Activated CD8-positive, alpha-beta memory T cell treated with anti-CD3 and anti-CD28 coated beads for 1 hour (primary cell): ENCODE measurements at places on chromosomes 16 and 17.

GRCh38 chr16:58513874-58514273 is 1.4 kb upstream of the SETD6 start:
- DNase-seq, result no peak

DNA sequence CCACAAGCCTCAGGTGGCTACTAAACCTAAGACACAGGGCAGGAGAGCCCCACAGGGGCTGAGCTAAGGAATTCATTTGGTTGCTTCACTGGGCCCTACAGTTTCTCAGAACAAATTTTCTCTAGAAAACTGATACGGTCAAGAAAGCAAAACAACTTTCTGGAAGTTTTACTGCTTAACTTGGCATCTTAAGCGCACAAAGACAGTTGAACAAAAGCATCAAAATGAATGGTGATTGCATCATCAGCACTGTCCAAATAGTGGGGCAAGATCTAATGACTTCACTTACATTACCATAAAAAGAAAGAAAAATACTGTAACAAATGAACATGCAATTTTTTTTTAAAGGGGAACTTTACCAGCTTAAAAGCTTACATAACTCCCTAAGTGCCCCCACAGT is 47.6 kb downstream of the XPO6 start:
- DNase-seq, result no peak

- DNase-seq, result no peak
These were observed 356.4 kb upstream of the TOM1L1 start for GRCh38 chr17:54544249-54544648.

DNA sequence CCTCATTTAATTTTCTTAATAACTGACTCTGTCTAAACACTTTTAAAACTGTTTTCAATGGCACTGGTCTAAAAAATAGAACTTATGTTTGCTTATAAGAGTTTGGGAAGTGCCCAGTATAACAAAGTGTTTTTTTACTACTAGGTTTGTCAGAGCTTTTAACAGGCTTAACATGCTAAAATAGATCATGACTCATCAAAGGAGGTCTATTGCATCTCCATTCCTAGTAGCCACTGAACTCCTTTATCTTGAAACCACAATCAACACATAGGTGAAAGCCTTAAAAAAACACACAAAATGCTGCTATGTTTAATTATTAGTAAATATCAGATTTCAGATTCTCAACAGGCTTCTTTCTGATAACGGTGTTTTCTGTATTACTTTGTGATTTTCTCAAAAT is 196.4 kb upstream of the KIF2B start:
- DNase-seq, result no peak

DNA sequence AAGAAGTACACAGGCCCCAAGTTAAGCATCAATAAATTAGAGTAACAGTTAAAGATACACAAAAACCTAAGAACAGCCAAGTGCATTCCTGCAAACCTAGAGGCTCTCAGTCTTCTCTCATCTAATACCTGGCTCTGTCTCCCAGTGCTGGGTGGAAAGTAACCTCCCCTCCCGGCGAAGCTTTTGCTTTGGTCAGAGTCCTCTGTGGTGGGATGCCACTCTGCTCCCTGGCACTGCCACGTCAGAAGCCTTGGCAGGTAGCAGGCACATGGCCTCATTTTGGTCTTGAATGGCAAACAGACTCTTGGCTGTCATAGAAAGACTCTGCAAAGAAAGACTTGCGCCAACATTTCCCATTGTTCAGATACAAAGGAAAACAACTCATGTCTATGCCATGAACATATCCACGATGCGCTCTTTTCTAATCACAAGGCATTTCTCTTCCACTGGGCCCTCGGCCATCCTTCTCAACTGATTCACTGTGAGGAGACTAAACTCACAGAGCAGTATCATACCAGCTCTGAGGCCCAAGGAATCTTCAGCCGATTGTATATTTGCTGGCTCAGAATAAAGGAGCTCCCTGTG is 21.2 kb downstream of the MTHFSD start:
- DNase-seq, result no peak

DNA sequence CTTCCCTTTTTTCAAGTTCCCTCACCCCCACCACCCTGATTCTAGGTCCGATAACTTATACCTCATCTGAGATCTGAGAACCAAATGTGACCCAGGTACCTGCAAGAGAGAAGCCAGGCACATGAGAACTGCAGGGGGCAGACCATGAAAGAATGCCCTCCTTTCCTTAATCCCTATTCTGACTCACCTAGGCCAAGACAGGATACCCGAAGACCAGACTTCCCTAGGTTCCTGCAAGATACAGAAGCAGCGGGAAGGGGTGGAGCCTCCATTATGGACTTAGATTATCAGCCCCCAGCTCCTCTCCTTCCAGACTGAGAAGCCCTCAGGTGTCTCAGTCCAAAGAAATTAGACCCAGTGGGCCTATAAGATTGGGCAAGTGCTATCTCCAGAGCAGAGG is 2.1 kb downstream of the KCNAB3 start:
- no peak for DNase-seq

- no peak for DNase-seq
These were observed 103.3 kb upstream of the ZFHX3 start for GRCh38 chr16:73151225-73151624.

- no peak for DNase-seq
These were observed 423 bp upstream of the ASGR2 start for GRCh38 chr17:7114875-7115614.

- no peak for DNase-seq
These were observed 685 bp upstream of the MPG start for GRCh38 chr16:77273-77806.

DNA sequence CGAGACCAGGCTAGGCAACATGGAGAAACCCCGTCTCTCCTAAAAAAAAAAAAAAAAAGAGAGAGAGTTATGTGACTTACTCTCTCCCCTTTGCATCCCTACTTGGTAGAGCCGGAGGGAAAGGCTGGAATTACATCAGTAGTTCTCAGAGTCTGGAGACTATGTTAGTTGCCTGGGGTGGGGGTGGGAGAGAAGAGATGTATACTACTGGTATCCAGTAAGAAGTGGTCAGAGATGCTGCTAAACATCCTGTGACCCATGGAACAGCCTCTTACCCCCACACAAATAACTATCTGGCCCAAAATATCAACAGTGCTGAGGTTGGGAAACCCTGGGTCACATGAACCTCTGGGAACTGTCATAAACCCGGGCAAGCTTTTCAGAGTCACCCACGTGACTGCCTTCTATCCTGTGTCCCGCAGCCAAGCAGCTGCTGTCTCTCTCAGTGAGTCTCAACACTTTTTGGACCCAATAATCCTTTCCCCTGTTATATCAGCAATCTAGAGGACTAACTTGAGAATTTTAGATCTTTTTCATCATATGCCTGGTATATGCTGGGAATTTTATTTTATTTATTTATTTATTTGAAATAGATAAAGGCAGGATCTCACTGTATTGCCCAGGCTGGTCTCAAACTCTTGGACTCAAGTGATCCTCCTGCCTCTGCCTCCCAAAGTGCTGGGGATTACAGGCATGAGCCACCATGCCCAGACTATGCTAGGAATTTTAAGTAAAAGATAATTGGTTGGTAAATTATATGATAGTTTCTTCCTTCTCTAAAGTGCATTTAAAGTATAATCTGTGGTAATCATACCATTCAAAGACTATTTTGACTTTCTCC is 8.7 kb downstream of the EIF1 start:
- DNase-seq, result no peak

DNA sequence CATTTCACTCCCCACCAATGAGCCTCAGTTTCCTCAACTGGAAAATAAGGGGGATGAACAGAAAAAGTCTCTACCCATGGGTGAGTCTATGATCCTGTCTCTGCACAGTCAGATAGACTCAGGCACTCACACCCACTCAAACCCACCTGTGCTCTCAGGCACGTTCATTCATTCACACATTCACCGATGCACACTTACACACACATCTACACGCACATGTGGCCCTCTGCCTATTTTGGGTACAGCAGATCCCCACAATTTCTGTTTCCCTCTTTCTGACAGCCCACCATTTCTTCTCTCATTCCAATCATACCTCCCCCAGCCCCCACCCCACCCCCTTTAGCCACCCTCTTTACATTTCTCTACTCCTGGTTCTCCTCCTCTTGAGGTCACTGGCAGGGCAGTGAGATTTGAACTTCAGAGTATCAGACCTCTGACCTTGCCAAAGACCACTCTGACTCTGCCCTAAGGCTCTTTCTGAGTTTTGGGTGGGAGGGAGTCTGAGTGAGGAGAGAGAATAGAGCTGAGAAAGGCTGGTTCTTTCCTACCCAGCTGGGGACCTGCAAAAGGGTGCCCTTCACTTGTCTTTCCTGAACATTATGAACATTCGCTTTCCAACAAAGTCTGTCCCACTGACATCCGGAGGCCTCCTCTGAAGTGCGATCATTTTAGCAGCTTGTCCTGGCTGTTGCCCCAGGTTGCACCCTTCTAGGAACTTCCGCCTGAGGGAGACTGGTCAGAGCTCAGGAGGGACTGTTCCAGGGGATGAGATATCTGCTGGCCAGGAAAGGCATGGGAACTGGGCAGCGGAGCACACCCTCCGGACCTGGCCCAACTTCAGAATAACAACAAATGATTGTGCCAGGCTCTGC is 10.1 kb upstream of the COL1A1 start:
- DNase-seq, result no peak

- no peak for DNase-seq
These were observed 256.0 kb upstream of the MAF start for GRCh38 chr16:79856581-79856980.

- no peak for DNase-seq
These were observed 737 bp downstream of the NUDT16L1 start for GRCh38 chr16:4693956-4694641.

- no peak for DNase-seq
These were observed 454.8 kb upstream of the SOX9 start for GRCh38 chr17:71666047-71666446.

GRCh38 chr17:43645765-43646481 is 15.8 kb downstream of the MEOX1 start:
- DNase-seq, result no peak

DNA sequence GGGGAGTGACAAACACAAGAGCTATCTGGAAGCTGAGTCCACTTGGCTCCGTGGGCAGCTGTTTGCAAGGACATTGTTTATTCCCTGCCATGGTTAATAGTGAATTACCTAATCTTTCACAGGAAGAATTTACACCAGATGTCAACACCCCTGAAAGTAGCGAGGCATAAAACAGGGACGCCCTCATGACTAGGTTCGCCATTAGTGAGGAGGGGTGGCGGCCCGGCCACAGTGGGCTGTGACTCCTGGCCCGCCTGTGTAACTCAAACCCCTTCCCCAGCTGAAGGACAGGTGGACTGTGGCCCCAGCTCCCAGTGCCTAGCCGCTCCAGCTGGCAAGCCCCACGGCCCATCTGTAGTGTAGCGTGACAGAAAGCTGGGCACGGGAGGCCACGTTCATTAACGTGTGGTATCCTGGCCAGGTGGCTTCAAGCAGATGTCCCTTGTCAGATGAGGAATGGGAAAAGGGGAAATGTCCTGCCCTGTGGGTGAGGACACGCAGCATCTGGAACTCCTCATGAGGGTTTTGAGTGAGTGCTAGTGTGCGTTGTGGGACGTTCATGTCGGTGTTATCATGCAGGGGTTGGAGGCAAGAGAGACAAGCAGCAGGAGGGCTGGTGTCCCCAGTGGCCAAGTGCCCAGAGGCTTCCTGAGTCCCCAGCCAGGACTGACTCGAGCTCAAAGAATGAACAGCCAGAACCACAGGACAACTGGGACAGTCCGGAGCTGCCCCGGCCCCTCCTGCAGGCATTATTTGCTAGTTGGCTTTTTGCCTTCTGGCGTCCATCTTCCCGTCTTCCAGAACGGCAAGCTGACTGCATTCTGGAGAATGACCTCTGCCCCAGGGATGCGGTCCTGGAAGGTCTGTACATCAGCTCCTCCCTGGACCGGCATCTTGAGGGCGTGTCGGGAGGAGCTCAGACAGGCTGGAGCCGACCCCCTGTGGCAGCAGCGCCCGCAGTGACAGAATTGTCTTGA is 19.2 kb downstream of the KDM8 start:
- no peak for DNase-seq

GRCh38 chr17:36835036-36835435 is 102.2 kb upstream of the LHX1 start:
- DNase-seq, result no peak

- DNase-seq, result no peak
These were observed 33.7 kb upstream of the GSG1L start for GRCh38 chr16:28096983-28097899.

DNA sequence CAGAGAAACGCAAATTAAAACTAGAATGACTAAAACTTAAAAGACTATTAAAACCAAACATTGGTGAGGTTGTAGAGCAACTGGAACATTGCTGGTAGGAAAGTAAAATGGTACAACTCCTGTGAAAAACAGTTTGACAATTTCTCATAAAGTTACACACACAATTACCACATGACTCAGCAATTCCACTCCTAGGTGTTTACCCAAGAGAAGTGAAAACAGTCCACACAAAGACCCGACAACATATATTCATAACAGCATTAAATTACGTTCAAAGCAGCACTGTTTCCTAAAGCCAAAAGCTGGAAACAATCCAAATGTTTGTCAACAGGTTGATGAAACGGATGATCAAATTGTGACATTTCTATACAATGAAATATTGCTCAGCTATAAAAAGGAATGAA is 26.5 kb upstream of the ALOX12 start:
- DNase-seq, result no peak

DNA sequence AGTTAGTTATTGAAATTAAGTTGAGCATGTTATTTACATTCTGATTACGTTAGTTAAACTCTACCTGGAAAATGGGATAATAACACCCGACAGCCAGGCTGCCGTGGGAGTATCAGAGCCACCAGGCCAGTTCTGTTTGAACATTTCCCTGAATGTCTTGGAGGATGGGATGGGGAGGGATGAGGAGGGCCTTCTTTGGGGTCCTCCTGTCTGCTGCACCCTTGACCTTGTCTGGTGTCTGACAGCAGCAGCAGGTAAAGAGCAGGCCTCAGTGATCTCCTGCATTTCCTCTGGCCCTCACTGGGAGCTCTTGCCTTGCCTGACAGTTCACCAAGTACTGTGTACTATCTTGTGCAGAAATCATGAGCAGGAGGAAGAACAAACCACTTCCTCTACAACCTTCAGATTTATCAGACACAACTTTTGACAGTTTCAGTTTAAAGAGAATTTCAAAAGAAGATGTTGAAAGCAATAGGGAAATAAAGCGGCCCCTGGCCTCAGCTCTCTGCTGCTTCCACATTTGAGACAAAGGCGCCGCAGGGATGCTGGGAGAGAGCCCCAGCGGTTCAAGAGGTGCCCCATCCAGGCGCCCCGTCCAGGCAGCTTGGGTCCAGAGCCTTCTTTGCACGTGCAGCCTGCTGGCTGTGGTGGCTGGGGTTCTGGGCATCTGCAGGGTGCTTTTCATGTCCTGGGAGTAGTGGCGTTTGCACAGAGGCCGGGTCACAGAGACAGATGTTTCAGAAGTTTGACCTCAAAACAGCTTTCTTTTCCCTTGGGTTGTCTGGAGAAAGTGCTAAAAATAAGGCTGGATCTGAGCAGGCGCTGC is 25.3 kb downstream of the CMIP start:
- no peak for DNase-seq

GRCh38 chr17:34644941-34645550 is 65.7 kb downstream of the TMEM132E start:
- DNase-seq, result no peak

- DNase-seq, result no peak
These were observed 4.1 kb downstream of the RNF167 start for GRCh38 chr17:4944163-4944553.
